CD4-positive, alpha-beta T cell treated with Interleukin-17A for 1 hour (primary cell): ENCODE measurements at places on chromosomes 1 and 21.

GRCh38 chr1:246216906-246217305 lies 290.2 kb downstream of the SMYD3 start:
- no peak for DNase-seq

- DNase-seq = no peak
These were observed 11.2 kb downstream of the RPL5 start for GRCh38 chr1:92843046-92843423.

GRCh38 chr1:63921359-63921758 lies 147.5 kb downstream of the ROR1 start:
- DNase-seq = no peak

DNA sequence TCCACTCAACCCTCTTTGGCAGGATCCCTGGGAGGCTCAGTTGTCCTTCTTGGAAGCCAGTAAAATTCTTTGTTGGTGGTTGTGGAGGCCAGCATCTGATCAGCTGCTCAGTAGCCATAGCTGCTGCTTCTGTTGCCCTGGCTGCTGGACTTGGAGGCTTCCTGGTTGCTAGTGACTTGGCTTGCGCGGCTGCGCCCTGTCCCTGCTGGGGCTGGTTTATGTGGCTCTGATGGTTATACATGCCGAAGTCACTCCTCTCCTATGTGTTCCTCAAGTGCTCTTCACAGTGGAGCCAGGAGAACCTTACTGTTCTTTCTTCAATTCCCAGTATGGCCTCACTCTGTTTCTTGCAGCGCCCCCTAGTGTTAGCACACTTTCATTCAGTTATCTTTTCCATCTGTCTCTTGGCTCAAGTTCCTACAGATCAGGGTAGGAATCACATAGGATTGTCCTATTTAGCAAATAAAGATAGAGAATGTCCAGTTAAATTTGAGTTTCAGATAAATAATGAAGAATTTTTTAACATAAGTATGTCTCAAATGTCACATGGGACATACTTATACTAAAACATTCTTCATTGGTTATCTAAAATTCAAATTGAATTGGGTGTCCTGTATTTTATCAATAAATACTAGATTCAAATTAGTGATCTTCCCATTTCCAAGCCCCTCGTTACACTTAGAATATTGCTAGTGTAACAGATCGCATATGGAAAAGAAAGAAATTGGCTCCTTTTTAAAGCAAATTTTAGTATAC lies 176.5 kb downstream of the TGFB2 start:
- peak; percentile 21 for DNase-seq

DNA sequence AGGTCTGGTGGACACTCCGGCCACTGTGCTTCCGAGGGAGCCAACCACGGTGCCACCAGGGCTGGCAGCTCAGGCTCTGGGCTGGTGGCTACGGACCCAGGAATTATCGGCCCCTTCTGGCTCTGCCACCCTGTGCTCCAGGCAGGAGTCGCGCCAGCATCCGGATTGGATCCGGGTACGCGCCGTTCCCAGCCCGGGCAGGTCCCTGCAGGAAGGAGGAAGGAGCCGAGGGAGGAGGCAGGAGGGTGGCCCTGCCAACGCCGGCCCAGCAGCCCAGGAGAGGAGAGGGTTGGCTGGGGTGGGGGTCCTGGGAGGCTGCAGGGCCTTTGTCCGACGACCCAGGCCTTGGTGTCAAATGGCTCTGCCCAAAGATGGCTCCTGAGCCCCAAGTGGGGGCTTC lies 160.5 kb downstream of the CASZ1 start:
- DNase-seq = no peak

DNA sequence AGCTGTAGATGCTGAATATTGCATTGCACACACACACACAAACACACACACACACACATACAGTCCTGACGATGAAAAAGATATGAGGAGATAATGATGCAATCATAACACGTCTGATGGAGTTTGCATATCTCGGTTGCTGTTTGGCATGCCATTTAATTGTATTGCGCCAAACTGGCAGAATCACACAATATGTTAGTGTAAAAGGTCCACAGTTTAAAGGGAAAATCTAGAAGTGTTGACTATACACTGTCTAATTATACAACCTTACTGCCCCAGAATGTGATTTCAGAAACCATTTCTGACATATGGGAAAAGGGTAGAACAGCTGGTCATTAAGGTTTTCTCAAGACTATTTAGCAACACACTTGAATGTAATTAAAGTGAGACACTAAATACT lies 123.7 kb upstream of the PROX1 start:
- no peak for DNase-seq

DNA sequence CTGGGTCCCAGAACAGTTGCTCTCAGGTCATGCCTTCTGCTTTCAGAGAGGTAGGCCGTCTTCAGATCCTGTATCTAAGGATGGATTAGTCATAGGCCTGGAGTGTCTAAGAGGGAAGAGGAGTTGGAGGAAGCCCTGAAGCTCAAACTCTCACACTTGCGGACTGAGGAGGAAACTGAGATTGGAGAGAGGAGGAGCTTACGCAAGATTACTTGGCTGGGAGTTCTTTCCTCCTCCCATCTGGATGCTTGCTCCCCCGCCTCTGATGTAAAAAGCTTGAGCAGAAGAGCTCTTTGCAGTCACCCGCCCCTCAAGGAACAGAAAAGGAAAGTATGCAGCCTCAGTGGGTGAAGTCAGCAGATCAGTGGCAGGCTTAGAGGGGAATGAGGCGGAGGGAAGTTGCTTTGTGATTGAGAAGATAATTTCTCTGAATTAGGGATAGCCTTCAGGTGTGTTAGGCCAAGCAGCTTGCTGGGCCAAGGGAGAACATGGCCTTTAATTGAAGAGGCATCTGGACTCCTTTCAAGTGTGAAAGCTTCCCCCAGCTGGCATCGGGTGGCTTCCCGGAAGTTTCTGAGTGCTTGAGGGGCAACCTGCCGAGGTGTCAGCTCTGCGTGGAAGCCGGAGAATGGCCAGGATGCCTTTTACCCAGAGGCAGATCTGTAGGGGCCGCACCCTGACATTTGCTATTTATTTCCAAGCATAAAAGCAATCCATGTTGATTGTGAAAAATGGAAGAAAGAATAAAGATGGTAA lies 6.6 kb downstream of the ADORA1 start:
- DNase-seq = no peak

DNA sequence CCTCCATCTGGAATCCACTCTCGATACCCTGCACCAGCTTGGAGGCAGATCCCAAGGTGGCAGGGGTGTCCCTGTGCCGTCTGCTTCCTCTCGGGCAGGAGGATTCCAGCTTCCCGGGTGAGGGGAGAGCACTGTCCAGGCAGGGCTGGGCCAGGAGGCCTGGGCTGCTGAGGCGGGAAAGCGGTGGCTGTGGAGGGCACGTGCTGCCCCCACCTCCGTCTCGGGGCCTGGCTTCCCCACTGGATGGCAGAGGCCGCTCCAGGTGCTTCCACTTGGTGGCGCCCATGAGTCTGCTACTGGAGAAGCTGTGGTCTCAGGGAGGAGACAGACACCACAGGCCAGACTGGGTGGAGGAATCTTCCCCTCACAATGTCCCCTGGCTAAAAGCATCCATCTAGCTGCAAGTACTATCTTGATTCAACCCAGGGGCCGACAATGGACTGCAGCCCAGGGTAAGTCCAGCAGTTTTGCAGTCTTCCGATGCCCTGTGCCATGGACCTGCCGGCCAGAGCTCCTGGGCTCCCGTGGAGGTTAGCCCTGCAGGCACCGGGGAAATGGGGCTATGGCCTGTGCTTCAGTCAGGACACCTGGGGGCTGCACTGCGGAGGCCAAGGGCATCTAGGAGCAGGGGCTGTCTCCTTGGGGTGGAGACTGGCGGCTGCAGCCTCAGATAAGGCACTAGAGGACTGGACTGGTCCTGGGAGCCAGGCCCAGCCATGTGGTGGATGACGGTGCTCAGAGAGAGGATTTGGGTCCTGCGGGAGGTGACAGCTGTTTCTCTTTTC lies 41.3 kb upstream of the EIF4G3 start:
- DNase-seq = peak; percentile 19

- DNase-seq = no peak
These were observed 716.4 kb downstream of the AMY1C start for GRCh38 chr1:104466068-104466467.
